ENCODE measurements at places on chromosomes 6 and 20.

DNA sequence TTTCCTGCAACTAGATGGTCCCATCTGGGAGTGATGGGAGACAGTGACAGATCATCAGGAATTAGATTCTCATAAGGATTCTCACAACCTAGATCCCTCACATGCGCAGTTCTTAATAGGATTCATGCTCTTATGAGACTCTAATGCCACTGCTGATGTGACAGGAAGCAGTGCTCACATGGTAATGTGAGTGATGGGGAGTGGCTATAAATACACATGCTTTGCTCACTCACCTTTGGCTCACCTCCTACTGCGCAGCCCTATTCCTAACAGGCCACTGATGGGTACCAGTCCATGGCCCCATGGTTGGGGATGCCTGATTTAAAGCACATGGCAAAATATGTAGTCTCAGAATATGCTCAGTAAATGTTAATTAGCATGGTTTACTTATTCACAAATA, 80.6 kb upstream of the MBOAT1 start:
- DNase-seq: no peak

DNA sequence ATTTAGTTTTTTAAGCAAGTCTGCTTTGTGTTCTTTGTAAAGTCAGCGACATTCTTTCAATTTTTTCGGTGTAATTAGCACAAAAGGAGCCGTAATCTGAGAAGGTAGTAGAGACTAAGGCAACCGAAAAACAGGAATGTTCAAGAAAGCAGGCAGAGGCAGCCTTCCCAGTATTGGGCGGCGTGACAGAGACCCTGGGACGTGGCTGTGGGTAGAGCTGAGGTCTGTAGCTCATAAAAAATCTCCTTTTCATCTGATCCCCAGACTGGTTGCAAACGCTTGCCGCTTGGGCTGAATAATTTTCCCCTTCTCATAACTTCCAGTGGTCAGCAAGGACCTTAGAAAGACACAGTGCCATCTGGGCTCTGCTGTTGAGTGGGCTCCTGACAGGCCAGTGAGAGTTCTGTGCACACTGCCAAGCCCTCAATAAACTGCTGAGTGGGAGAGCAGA, 30.8 kb downstream of the GNAS start:
- no peak for DNase-seq

DNA sequence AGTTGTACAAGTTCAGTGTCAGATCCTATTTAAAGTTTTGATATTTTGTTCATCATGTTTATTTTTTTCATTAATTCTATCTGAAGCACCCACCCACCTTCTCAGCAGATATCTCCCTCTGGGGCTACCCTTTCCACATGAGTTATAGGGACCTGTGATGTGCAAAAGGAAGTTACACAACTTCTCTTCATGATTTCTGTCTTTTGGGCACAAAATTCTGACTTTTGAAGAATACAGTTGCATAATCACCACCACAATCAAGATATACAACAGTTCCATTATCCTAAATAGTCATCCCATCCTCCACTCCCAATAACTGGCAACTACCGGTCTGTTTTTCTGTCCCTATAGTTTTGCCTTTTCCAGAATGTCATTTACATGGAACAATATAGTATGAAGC, 13.8 kb upstream of the FUCA2 start:
- no peak for DNase-seq

DNA sequence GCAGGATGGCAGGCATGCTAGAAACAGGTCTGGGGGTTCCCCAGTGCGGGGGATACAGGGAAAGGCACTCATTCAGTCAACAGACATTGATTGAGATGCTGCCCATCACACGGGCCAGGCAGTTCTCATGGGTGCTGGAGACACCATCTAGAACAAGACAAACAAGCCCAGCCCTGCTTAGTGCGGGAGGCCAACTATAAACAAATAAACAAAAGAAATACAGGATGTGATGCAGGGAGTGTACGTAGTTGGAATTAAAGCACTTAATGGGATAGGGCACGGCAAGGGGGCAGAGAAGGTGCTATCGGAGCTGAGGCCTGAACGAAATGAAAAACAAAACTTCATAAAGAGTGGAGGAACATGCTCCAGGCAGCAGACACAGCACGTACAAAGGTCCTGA, 169.3 kb downstream of the PREX1 start:
- DNase-seq: no peak

DNA sequence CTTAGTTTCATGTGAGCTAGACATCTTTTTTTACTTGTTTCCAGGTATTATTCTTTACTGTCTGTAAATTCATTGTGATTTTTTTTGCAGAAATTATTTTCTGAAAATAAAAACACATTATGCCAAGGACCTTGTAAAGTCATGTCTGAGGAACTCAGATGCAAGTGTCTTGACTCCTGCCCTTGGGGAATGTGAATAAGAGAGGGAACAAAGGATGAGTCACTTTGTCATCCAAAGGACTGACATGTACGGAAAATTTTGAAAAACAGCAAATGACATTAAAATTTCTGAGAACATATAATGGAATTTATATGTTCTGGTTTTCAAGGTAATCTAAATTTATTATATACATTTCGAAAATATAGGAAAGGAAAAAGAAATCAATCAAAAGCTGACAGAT, 660.4 kb downstream of the CD109 start:
- DNase-seq: no peak

GRCh38 chr6:169215201-169215681, 38.4 kb downstream of the THBS2 start:
- DNase-seq: no peak

DNA sequence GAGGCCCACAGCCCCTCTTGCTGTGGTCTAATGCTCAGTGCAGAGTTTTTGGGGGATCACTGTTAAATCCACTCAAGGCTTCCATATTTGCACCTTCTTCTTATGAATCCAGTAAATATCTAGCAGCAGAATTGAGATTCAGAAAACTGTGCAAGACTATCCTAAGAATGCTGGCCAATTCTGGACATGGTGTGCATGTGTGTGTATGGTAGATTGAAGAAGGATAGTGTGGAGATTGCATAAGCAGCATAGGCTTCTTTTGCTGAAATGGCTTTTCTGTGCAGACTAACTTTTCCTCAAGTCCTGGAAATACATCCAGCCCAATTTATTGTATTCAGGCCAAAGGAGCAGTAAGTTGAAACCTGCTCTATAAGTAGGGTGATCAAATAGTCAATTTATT, 39.7 kb downstream of the FBXO9 start:
- DNase-seq: no peak

DNA sequence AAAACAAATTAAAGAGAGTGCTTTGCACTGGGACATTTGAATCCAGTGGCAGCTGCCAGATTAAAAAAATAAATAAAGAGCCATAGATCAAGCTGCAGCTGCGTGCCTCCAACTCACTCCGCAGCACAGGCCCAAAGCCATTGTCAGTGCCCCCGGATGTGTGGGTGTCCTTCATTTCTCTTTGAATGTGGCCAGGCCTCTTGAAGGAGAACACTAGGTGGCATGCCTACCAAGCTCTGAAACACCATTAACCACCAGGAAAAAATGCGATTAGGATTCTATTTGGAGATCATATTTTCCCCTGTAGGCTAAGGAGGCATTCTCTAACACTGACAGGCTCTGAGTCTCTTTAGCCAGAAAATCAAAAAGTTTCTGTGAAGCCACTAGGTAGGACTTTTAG, 549.8 kb downstream of the PRKN start:
- no peak for DNase-seq

DNA sequence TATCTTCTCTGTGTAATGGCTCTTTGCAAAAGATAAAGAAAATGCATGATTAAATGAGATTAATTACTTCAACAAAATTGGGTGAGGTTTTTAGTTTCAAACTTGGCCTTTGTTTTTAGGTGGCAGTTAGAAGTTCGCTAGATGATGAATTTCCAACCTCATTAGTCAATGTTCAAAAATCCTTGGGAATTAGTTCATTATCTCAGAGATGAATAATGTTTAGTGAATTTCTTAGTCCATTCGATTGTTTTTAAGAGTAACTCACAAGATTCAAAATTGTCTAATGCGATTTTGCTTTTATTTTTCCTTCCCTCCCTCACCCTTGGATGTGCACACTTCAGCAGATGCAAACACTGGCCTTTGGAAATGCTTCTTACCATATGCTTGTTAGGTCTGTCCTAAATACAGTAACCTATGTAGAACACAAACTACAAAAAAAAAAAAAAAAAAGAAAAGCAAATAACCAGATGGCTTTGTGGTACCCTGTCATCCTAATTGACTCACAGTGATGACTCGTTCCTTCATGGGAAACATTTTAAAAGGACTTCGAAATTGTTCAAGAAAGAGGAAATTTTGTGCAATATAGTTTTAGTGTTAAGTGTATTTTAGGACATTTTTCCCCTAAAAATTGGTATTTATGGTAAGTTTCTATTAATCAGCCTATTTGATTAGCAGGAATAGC, 66.7 kb downstream of the FAM229B start:
- no peak for DNase-seq

DNA sequence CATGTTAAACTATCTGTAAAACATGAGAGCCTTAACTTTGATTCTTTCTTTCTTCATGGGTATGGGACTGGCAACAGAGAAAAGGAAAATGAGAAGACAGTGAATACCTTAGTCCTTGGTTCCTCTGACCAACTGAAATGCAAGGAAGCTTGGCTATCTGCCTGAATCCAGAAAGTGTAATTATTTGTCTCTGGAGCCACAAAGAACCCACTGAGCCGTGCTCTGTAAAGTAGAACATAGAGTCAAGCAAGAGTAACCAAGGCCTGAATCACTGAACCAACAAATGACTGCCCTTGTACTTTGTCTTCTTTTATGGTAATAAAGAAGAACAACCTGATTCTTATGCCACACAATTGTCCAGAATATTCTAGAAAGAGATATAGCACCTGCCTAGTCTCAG, 27.6 kb downstream of the PKHD1 start:
- DNase-seq: no peak

DNA sequence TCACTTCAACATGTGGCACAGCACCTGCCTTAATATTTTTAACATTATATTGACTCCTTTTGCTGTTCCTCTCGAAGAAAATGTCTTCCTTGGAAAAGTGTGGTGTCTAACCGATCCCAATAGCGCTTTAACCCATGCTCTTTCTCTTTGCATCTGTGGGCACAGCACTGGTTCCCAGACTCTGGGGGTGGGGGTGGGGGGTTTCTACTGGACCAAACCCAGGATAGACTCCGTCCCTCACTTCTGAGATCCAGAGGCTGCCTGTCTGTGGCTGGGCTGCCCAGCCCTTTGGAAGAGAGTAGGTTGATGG, 3.9 kb upstream of the ZNF292 start:
- no peak for DNase-seq

DNA sequence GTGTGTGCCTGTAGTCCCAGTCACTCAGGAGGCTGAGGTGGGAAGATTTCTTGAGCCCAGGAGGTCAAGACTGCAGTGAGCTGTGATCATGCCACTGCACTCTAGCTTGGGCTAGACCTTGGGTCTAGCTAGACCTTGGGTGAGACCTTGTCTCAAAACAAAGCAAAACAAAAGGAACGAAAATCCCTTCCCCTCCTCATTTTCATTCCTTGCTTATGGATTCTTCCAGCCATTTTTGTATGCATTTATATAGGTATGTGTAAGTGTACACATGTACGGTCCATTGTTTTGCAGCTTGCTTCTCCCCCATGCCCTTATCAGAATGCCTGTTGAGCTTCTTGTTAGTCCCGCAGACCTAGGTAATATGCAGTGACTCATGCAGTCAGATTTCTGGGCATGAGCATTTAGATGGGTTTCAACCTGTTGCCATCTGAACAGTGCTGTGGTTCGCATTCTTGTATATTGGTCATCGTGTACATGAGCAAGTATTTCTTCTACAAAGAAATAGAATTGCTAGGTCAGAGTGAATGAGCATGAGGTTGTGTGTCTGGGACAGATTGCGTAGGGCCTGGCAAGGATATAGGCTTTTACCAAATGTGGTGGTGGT, 73.2 kb downstream of the ATRN start:
- DNase-seq: no peak

DNA sequence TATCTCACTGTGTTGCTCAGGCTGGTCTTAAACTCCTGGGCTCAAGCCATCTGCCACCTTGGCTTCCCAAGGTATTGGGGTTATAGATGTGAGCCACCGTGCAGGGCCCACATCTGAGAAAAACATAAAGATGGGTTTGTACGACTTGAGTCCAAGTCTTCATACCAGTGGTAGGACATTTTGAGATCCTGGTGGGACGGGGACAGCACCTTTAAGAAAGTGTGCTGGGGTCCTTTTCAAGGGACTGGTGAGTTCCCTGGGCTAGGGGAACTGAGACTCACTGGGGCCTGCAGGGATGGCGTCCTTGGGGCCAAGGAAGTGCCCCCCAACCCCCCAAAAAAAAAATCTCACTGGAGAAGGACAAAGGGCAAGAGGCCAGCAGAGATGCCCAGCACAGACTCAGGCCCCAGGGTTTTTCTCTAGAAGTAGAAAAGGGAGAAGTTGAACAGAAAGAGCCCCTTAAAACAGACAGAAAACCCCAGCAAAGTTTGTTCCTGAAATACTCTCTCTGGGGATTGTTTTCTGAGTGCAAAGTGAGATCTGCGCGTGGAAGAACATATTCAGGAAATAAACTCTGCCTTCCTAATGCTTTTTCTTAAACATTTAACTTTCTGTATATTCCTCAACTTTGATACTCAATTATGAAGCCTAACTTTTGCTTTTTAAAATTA, 10.7 kb downstream of the OSBPL2 start:
- DNase-seq: no peak

- no peak for DNase-seq
Observed at GRCh38 chr6:100210137-100211117, 216.4 kb upstream of the MCHR2 start.

DNA sequence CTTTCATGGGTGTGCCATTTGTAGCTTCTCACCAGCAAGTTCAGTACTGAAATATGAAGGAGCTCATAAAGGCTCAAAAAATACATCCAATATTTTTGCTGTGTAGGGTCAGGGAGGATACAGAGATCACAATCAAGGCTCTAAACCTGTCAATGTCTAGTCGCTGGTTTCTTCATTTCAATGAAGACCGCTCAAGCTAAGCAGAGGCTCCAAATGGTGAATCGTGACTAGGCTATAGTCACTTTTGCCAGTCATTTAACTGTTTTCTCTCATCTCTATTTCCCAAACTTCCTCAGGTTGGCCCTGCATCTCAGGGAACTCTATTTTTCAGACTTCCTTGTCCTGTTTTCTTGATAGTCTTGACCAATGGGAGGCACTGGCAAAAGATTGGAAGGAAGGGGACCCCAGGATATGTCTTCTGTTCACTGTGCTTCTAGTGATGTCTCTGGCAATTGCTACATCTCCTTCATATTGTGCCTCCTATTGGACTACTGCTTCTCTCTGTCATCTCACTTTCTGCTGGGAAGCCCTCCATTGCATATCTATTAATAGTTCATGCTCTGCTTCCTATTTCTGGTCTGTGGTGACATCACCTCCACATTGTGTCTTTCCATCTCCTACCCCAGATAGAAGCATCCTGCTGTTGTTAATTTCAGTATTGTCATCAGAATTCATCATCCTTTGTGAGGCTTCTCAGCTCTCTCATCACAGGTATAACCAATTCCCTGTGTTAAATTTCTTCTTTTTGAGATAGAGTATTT, 87.7 kb upstream of the FAM184A start:
- no peak for DNase-seq

GRCh38 chr6:34602318-34603111, 46.4 kb upstream of the SPDEF start:
- DNase-seq: no peak

DNA sequence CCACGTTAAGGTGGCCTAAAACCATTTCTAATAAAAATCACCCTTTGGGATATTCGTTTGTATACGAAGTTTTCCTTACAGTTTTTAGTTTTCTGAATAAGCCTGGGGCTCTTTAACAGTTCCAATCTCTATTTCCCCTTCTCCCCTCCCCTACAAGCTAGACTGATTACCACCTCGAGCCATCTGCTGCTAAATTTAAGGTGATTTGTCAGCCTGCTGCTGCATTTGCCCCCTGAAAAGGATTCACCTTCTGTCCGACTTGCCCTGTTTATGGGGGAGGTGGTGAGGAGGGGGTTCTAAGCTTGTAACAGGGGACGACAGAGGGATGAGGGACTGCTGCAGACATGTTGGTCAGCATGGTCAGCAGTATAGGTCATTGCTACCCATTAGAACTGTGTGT, 146.3 kb downstream of the JARID2 start:
- DNase-seq: no peak
